Non-pigmented ciliary epithelial cell (primary cell): ENCODE measurements at places on chromosomes 4 and X.

DNA sequence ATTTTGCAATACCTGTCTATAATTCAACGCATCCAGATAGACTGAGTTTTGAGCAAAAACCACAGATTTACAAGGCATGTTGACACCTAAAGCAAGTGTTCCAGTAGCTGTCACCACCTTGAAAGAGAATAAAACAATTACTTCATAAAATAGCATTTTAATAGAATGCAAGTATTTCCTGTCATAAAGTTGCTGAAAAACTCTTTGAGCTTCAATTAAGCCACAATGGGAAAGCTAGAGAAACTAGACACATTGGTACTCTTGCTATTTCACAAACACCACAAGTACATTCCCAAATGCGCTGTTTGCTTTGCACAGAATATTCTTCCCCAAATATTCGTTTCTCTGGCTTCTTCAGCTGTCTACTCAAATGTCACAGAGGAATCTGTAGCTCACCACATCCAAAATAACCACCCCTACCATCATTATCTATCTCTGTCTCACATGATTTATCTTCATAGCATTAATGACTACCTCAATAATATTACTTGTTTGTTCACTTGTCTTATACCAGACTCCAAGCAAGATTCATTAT, 70.3 kb downstream of the DDX60 start:
- DNase-seq, result no peak

DNA sequence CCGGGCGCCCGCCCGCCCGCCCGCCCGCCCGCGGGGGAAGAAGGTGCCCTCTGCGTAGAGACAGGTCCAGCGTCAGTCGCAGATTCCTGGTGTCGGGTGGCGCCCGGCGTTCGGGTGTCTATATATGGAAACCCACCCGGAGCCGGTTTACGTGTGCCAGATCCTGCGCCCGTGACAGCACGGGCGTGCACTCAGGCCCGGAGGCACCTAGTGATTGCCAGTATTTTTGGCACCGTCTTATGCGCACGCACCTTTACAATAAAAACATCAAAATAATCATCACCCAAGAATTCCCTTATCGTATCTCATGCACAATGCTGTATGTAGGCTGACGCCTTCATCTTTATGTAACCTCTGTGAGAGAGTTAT, 519 bp downstream of the SLC25A4 start:
- DNase-seq, result no peak

- DNase-seq, result no peak
Observed at GRCh38 chrX:3940000-3940610, 226.7 kb upstream of the PRKX start.

- no peak for DNase-seq
Observed at GRCh38 chr4:95268819-95269565, 279.8 kb downstream of the UNC5C start.

GRCh38 chr4:2484993-2485392, 16.1 kb downstream of the RNF4 start:
- no peak for DNase-seq

DNA sequence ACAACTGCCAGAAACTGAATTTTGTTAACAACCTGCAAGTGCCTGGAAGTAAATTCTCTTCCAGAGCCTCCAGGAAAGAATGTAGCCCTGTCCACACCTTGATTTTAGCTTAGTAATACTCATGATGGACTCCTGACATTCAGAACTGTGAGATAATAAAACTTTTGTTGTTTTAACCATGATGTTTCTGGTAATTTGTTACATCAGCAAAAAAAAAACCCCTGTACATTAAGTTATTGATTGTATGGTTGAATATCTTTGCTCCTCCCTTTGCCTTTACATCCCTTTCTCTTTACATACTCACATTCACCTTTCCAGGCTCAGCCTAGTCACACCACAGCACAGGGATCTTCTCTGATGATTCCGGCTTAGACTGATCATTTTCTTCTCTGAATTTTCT, 881.8 kb upstream of the GRID2 start:
- DNase-seq, result no peak

- no peak for DNase-seq
Observed at GRCh38 chrX:11792461-11793421, 34.7 kb downstream of the MSL3 start.
